ENCODE measurements at places on chromosomes 11 and 22.

- no peak for DNase-seq
Observed at GRCh38 chr11:61587541-61587941, 6.7 kb upstream of the SYT7 start.

DNA sequence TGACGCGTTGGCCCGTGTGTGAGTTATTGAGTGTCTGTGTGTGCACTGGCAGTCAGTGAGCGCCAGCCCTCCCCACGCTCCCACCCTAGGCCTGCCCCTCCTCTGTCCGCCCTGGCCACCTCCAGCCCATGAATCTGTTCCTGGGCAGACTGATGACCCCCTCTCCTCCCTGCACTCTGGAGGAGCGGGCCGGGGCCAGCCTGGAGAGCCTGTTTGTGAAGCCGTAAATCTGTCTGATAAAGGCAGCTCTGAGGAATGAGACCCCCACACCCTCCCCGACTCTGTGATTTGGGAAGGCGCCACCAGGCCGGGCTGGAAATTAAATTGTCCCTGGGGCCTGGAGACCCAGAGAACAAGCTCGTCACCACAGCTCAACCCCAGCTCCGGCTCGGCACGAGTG is 8.6 kb downstream of the TSSC4 start:
- no peak for DNase-seq

DNA sequence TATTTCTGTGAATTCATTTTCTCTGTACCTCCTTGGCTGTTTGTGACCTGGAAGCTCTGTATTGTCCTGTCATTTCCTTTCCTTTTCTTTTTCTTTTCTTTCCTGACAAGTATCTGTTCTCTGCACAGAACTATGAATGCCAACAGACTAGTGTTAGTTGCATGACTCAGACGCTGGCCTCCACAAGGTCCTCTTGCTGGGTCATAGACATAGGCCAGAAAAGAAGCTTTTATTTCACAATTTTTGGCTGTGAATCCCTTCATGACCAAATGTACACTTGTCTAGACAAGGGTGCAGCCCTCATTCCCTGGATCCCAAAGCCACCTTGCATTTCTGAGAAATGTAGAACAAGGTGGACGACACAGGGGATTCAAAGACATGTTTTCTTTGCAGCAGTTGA is 104.1 kb upstream of the MTNR1B start:
- DNase-seq = no peak

GRCh38 chr22:24474221-24474620 is 20.9 kb upstream of the UPB1 start:
- peak; percentile 46 for DNase-seq

Data from skeletal muscle cell (primary cell).